ENCODE measurements at places on chromosomes 3 and 15.

DNA sequence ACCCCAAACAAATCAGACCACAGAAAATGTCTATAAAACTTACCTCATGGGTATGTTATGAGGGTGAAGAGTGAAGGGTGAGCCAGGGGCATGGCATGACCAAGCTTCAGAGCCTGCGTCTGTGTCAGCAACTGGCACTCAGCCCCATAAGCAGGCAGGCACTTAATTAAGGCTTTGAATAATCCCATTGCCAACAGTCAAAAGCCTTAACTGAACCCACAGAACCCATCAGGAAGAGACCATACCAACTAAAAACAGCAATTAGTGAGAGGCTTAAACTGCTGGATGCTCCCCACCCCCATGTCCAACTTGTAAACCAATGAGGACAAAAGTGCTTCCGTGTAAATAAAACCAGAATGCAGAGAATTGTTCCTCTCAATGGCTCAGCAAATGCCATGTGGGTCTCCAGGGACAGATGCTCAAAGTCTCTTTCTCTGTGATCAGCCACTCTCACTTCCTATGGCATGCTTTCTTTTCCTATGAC, 126.0 kb downstream of the MYLK start:
- DNase-seq: no peak

DNA sequence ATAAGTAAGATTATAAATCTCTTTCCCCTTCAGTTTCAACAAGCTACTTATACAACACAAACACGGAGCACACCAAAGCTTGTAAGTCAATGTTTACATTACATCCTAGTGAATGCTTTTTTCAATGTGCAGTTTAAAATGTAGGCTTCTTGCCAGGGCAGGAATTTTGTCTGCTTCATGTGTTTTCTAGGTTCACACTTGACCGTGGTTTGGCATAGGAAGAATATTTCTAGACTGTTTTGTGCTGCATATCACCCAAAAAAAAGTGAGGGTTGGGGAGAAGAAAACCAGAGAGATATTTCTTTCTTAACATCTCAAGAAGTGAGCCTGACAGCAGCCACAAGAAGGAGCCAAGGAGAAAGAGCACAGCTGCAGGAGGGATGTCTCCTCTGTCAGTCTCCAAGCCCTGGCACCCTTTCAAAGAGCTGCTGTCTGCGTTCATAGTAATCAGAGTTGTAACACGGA, 255.8 kb downstream of the MEIS2 start:
- no peak for DNase-seq

- DNase-seq: peak; percentile 11
Measured at GRCh38 chr3:125186261-125186787, 26.2 kb downstream of the SLC12A8 start.

DNA sequence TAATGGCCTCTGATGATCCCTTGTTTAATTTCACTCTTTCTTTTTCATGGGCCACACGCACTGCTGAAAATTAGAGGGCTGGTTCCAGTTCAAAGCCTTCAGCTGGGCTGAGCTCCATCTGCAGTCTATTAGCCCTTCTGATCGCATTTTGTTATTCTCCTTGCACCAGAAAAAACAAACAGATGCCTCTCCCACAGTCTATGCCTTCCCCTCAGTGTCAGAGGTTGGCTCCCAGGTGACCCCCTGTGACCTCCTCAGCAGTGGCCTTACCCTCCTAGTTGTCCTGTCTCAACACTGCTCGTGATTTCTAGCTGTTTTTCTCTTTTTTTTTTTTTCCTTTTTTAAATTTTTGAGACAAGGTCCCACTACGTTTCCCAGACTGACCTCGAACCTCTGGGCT, 77.1 kb upstream of the PRTG start:
- peak; percentile 64 for DNase-seq

DNA sequence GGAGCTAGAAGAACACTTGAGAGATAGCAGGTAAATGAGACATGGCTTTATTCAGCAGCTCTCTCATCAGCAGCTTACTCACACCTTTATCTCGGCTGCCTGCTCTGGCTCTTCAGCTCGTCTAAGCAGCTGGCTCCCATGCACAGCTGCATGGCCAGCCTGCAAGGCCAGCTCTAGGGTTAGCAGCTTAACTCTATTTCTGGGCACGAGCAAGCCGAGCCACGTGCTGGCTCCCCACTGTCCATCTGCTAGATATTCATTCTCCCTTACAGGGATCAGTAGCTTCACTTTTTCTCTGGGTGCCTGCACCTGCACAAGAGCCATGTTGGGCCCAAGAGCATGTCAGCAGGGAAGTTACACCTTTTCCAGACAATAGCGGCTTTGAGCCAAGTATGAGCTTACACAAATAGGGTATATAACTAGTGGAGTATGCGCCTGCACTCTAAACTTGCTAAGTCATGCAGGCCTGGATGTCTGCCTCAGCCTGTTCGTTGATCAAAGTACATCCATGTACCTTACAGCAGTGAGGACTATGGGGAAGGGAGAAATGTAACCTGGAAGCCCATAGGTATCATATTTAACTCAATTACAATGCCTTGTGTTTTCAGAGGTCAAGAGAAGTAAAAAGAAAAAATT, 174.9 kb upstream of the SNTN start:
- DNase-seq: no peak

DNA sequence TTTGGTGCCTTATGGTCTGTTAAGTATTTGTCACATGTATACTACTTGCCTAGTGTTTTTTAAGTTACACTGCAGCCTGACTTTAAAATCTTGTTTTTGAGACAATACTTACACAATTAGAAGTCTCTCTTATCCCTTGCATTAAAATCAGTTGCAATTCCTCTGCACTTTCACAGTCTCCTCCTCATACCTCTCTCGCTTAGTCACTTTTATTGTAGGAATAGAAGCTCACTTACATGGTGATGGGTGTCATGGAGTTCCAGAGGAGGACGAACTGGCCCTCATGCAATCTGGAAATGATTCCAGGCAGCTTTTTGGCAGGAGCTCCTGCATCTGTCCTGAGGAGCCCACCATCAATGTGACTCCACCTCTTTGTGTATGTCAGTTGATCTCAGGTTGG, 238.4 kb upstream of the TBC1D5 start:
- no peak for DNase-seq

- DNase-seq: no peak
Measured at GRCh38 chr3:121768452-121768851, 18.9 kb upstream of the GOLGB1 start.

DNA sequence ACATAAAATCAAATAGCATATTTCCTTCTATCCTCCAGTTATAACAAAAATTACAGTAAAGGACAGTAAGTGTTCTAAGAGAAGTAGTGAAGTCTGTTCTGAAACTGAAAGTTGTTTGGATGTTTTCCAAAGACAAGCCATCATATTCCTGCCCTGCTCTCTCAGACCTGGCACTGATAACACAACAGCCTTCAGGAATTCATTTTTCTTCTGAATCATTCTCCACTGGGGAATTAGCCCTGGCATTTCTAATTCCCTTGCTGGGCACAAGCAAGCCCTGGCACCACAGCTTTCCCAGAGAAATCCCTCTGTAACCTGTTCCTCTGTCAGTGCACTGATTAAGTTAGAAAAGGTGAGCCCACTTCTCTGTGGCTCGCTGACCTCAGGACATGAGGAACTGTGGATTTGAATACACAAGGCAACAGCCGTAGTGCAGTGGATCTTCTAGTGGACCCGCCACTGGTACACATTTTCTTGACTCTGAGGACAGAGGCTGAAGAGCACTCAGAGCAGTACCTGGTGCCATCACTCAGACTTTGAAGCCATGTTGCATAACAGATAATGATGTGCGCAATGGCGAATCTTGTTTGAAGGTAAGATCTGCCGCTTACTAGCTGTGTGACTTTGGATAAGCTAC, 61.6 kb downstream of the WWTR1 start:
- no peak for DNase-seq

- no peak for DNase-seq
Measured at GRCh38 chr15:40235201-40235885, 3.5 kb upstream of the PAK6 start.

DNA sequence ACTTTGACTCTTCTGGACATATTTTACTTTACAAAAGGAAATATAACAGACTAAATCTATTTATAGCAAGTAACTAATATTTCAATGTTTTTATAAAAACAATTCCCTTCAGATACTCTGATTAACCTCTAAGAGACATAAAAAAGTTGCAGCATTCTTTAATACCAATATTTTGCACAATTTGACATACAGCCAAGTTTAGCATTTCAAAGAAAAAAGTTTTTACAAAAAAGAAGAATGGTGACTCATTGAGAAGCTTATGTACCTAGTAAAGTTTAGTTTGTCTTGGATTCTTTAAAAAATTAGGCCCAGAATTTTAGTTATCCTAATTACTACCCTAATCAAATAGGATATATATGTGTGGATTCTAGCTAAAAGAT, 17.6 kb downstream of the DAZL start:
- no peak for DNase-seq

DNA sequence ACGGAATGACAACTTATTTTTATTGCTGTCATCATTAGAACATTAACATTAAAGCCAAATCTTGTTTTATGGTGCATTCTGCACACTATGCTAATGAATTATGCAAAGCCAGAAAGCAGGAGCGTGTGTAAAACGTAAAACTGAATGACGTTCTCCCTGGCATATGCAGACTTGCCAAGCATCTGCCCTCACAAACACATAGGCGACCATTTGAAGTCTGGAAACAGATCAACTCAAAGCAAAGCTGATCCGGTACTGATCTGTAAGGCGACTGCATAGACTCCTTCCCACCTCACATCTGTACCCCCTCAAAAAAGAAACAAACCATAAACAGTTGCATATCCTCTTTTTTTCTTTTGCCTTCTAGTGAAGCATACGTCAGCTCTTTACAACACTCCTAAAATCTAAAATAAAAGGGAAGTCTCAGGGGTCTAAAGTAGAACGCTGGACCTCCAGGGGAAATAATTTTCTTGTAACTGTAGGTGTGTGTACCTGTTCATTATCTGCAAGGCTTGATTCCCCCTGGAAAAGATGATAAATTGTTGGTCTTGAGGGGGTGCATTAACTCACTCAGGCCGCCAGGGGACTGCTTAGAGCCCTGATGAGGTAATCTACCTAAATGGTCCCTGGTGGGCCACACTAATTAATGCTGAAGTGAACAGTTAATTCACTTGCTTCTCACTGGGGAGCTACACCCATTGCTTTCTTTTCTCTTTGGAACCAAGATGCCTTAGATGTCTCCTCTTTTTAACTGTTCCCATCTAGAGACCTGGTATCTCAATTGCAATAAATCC, 231.4 kb downstream of the CDIN1 start:
- DNase-seq: no peak

DNA sequence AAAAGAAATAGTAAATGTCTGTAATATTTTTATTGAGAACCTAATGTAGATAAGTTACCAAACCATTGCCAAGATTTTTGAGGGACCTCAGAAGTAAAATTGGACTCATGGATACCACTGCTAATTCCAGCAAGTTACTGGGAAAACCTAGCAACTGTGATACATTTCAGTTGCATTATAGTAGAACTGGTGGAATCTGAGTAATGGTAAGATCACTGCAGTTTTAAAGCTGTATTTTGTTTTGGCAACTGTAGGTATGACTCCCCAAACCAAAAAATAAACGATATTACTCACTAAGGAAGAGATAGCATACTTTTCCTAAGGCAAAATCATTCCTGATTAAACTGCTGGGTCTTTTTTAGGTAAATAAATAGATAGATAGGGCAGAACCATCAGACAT, 54.0 kb downstream of the ARMC8 start:
- DNase-seq: no peak

DNA sequence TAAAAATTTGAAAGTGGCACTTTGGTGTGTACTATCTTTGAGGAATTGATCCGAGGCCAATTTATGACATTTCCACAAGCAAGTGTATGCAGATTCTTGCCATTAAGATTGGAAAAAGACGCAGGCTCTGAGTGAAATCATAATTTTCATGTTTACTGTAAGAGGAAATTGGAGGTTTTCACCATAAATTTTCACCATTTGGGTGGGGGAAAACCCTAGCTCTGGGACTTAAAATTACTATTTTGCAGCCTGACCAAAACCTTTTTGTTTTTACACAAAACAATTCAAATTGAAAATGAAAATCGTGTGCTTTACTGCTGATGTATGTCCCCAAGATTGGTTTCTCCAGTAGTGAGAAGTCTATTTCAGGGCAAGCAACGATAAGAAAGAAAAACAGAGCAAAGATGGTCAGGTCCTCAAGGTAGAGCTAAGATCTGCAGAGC, 282.6 kb downstream of the FOXP1 start:
- DNase-seq: no peak

GRCh38 chr15:81531109-81531592, 157.1 kb upstream of the TMC3 start:
- DNase-seq: peak; percentile 27

- peak; percentile 15 for DNase-seq
Measured at GRCh38 chr3:167895684-167896083, 160.2 kb downstream of the SERPINI1 start.

- no peak for DNase-seq
Measured at GRCh38 chr3:58251631-58252035, 14.0 kb downstream of the ABHD6 start.

DNA sequence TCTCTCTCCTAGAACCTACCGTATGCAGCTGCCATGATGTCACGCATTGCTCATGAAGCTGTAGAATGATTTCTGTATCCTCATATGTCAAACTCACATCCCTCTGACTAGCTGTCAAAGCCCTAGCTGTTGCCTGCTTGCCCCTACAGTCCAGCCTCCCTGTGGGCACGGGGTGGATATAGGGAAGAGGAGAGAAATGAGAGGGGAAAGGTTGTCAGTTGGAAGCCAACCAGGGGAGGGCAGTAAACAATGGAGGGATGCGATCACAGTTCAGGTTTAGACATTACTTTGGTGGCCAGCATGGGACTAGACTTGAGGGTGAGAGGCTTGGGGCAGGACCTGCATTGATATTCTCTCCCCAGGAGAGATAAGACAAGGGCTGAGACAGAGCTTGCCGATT, 1.7 kb upstream of the HDGFL3 start:
- no peak for DNase-seq

DNA sequence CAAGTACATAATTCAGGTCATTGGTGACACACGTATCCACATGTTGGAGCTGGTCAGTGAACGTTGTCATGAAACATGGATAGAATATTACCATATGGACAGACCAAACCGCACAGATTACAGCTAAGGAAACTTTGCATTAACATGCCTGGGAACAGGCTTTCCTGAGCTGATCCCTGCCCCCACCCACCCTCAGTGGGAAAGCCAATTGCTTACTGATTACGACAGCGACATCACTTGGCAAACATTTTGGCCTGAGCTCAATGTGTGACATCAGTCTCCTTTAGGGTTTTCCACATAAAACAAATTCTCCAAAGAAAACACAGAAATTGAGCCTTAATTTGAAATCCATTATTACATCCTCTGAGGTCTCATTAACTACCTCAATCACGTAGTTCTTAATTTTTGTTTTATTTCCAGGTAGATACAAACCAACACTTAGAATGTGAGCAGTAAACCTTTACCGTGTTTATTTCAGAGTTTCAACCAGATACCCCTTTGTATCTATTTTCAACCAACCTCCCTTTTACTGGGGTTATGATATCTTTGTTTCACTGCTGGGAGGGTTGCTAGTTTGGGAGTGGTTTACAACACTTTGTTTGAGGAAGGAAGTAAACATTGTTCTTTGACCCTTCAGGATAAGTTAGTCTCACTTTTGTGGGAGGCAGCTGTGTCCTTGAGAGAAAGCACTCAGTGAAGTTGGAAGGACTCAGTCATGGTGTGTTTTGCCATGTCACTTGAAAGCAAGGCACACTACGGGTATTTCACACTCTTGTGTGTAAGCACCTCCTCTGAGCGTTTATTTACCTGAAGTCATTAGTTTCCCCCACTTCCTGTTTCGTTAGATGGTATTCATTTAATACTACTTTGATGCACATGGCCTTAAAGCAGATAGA, 103.1 kb downstream of the CMSS1 start:
- no peak for DNase-seq

GRCh38 chr3:162842549-162843216, 1346.1 kb downstream of the OTOL1 start:
- DNase-seq: no peak

- peak; percentile 31 for DNase-seq
Measured at GRCh38 chr15:48559285-48559684, 86.2 kb downstream of the FBN1 start.
